Activated CD8-positive, alpha-beta T cell treated with anti-CD3 and anti-CD28 coated beads for 36 hours (primary cell): ENCODE measurements at places on chromosomes 5 and 9. TPM values are rescaled to one million over a fixed set of nuclear protein-coding genes. Genes with fewer than 3 reads are reported as not detected.

LTC4S gene
- total RNA-seq: not detected

SPARC gene
- total RNA-seq: not detected

ANKRD34B gene
- total RNA-seq: not detected

SLC45A2 gene
- total RNA-seq: not detected

ARID3C gene
- total RNA-seq: 0.32 TPM

- DNase-seq: no peak
- H3K36me3 ChIP-seq: no peaks in the 10 kb centered on the region
- no peak overlapping the region for H3K27ac ChIP-seq
- peaks cover 2% of the 10 kb centered on the region for H3K27me3 ChIP-seq
- H3K4me1 ChIP-seq: no peaks in the 10 kb centered on the region
These were observed 6.6 kb downstream of the RXRA start for GRCh38 chr9:134332841-134333233.

DNA sequence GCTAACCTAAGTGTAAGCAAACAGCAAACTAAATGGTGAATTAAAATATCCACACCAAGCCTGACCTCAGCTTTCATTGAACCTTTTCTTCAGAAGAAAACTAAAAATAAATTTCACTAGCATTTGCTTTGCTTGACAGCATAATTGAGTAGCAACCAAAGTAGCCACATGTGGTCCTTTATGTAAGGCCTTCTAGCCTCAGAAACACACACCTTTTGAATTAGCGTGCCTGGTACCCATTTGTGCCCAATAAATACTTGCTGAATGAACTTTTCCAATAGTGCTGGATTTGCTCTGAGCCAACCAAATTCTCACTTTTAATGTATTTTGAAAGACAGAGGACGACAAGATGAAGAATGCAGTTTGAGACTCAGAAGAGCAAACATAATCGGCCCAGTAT, 2.1 kb upstream of the NIPBL start:
- peaks cover 35% of the 10 kb centered on the region for H3K4me1 ChIP-seq
- H3K27me3 ChIP-seq: no peaks in the 10 kb centered on the region
- peak overlapping the region; percentile 90 for H3K4me3 ChIP-seq
- peaks cover 21% of the 10 kb centered on the region for H3K36me3 ChIP-seq
- peak overlapping the region; percentile 89 for H3K27ac ChIP-seq

- H3K27ac ChIP-seq: no peak overlapping the region
- H3K36me3 ChIP-seq: no peaks in the 10 kb centered on the region
- H3K4me3 ChIP-seq: no peak overlapping the region
- no peaks in the 10 kb centered on the region for H3K4me1 ChIP-seq
- no peaks in the 10 kb centered on the region for H3K27me3 ChIP-seq
- no peak for DNase-seq
These were observed 273.2 kb upstream of the CDH9 start for GRCh38 chr5:27311544-27311943.

- H3K4me1 ChIP-seq: no peaks in the 10 kb centered on the region
- H3K27ac ChIP-seq: no peak overlapping the region
- H3K36me3 ChIP-seq: no peaks in the 10 kb centered on the region
These were observed 109.7 kb downstream of the KCNN2 start for GRCh38 chr5:114471529-114471928.

GRCh38 chr5:17713301-17713700, 79.0 kb downstream of the TAF11L14 start:
- H3K27me3 ChIP-seq: no peaks in the 10 kb centered on the region
- H3K4me1 ChIP-seq: no peaks in the 10 kb centered on the region
- DNase-seq: no peak

DNA sequence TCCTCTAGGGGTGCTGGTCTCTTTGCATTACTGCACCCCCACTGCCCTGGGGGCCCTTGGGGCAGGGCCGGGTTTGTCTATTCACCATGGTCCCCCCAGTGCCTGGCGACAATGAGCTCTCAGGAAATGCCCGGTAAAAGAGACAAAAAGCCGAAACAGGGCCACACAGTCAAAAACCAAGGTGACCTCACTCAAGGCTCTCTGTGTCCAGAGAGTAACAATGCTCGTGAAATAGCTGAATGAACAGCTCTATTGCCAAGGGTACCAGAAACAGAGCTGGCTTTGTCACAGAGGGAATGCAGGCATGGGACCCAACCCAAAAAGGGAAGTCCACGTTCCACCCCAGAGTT, 16.0 kb downstream of the SH3PXD2B start:
- H3K27ac ChIP-seq: no peak overlapping the region
- no peak for DNase-seq
- H3K4me3 ChIP-seq: no peak overlapping the region
- peaks cover 9% of the 10 kb centered on the region for H3K27me3 ChIP-seq
- no peaks in the 10 kb centered on the region for H3K36me3 ChIP-seq

GRCh38 chr5:32628049-32628844, 42.9 kb downstream of the SUB1 start:
- no peaks in the 10 kb centered on the region for H3K36me3 ChIP-seq
- H3K27ac ChIP-seq: no peak overlapping the region
- H3K27me3 ChIP-seq: no peaks in the 10 kb centered on the region
- H3K4me1 ChIP-seq: no peaks in the 10 kb centered on the region

DNA sequence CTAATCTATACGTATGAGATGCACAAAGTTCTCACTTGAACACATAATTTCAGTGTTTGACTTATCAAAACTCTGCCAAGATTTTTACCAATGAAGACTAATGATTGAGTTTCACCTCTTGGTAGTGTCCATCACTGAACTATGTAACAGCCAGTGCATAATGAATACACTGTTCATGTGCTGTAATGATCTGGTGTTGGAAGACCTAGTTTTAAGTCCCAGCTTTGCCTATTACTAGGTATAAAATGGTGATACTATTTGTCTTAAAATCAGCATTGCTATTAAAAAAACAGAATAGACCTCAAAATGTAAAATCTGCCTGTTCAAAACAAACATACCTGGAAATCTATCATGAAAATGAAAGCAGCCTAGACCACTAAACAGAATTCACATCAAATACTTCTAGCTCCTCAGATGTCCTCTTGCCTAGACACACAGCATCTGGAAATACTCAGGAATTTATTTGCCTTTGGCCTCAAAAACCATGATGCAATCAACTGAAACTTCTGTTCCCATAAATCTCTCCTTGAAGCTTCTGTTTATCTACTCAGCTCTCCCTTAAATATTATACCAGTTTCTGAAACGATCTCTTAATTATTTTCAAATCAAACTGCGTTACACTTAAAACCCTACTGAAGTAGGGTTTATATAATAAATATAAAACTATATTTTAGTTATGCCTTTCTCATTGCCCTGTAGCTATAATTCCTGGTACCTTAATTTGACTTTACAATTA, 38.1 kb downstream of the MRPS27 start:
- peaks cover 41% of the 10 kb centered on the region for H3K36me3 ChIP-seq
- DNase-seq: no peak
- H3K27me3 ChIP-seq: no peaks in the 10 kb centered on the region
- H3K4me3 ChIP-seq: no peak overlapping the region
- peaks cover 1% of the 10 kb centered on the region for H3K4me1 ChIP-seq

DNA sequence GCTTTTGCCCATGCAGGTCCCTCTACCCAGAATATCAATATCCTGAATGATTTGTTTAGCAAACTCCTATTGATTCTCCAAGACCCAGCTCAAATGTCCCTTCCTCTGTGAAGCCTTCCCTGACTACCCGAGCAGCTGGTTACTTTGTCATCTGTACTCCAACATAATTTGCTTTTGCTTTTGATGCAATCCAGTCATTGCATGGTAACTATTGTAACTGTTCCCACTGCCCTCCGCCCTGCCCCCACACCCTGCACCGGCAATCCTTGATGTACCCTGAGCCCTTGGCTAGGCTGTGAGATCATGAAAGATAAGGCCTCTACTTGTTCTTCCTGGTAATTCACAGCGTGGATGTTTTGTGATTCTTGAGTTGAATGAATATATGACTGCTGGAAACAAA, 119.9 kb upstream of the BOD1 start:
- H3K27me3 ChIP-seq: no peaks in the 10 kb centered on the region
- H3K4me3 ChIP-seq: no peak overlapping the region
- no peak overlapping the region for H3K27ac ChIP-seq
- no peaks in the 10 kb centered on the region for H3K4me1 ChIP-seq
- no peaks in the 10 kb centered on the region for H3K36me3 ChIP-seq

DNA sequence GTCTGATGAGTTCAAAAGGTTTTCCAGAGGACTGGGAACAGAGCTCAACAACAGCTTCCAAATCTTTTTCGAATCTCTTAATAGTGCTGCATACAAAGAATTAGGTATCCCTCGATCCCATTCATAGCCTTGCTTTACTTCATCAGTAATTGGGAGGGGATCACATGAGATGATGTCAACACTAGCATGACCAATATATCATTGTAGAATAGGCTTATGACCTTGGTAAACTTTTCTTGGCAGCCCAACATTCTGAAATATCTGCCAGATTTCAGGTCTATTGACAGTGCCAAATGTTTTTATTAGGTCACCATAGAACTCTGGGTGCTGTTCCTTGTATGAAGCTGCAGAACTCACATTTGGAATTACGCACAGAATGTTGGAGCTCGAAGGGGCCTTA, 228.9 kb downstream of the FGF10 start:
- H3K4me3 ChIP-seq: no peak overlapping the region
- H3K27me3 ChIP-seq: no peaks in the 10 kb centered on the region
- H3K27ac ChIP-seq: no peak overlapping the region
- no peak for DNase-seq
- no peaks in the 10 kb centered on the region for H3K4me1 ChIP-seq

- peaks cover 6% of the 10 kb centered on the region for H3K27me3 ChIP-seq
- H3K27ac ChIP-seq: peak overlapping the region; percentile 57
These were observed 154.0 kb downstream of the RGS3 start for GRCh38 chr9:113617550-113617949.

GRCh38 chr5:52738095-52738506, 49.6 kb upstream of the ITGA1 start:
- H3K27ac ChIP-seq: peak overlapping the region; percentile 77
- H3K4me1 ChIP-seq: peaks cover 36% of the 10 kb centered on the region
- H3K4me3 ChIP-seq: no peak overlapping the region
- peaks cover 2% of the 10 kb centered on the region for H3K36me3 ChIP-seq
- H3K27me3 ChIP-seq: no peaks in the 10 kb centered on the region
- DNase-seq: peak; percentile 18

DNA sequence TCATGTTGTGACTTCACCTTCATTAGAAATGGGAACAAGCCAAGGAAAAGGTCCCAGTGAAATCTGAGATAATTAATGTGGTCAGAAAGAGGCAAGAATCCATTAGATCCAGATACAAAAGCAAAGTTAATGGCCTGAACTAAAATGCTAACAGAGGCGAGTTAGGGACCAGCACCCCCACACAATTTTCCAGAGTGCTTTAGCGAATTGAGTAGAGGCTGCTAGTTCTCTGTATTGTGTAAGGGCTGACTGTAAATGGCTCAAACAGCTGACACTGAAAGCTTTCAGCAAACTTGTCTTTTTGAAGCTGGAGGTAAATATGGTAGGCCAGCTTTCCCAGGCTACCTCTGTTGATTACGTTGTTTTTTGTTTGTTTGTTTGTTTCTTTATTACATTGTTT, 75.5 kb downstream of the CSNK1A1 start:
- no peaks in the 10 kb centered on the region for H3K4me1 ChIP-seq
- H3K36me3 ChIP-seq: no peaks in the 10 kb centered on the region
- no peak overlapping the region for H3K27ac ChIP-seq
- H3K27me3 ChIP-seq: no peaks in the 10 kb centered on the region

GRCh38 chr9:99055384-99055783, 49.5 kb upstream of the TGFBR1 start:
- H3K27ac ChIP-seq: no peak overlapping the region
- H3K4me3 ChIP-seq: no peak overlapping the region
- no peaks in the 10 kb centered on the region for H3K36me3 ChIP-seq
- peaks cover 63% of the 10 kb centered on the region for H3K4me1 ChIP-seq
- no peak for DNase-seq
- H3K27me3 ChIP-seq: peaks cover 3% of the 10 kb centered on the region

DNA sequence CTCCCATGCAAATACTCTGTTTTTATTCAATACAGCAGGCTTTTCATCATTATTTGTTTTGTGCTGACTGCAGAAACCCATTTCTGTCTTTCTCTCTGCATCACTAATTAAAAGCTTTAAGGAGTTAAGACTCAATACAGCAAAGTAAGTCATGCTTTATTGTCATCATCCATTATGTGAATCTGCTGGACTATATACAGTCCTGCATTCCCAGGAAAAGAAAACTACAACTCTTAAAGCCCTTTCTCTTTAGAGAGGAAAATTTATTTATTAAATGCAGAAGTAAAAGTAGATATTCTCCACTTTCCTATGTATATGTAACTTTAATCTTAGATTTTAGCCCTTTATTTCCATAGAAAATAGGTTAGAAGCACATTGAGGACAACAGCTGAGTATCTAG, 706.6 kb upstream of the RGMB start:
- no peak overlapping the region for H3K27ac ChIP-seq
- no peak for DNase-seq
- no peaks in the 10 kb centered on the region for H3K27me3 ChIP-seq
- no peak overlapping the region for H3K4me3 ChIP-seq

- H3K36me3 ChIP-seq: peaks cover 5% of the 10 kb centered on the region
- DNase-seq: no peak
- H3K4me3 ChIP-seq: no peak overlapping the region
- peaks cover 21% of the 10 kb centered on the region for H3K4me1 ChIP-seq
- H3K27me3 ChIP-seq: peaks cover 6% of the 10 kb centered on the region
These were observed 12.9 kb upstream of the RFESD start for GRCh38 chr5:95633671-95634070.

DNA sequence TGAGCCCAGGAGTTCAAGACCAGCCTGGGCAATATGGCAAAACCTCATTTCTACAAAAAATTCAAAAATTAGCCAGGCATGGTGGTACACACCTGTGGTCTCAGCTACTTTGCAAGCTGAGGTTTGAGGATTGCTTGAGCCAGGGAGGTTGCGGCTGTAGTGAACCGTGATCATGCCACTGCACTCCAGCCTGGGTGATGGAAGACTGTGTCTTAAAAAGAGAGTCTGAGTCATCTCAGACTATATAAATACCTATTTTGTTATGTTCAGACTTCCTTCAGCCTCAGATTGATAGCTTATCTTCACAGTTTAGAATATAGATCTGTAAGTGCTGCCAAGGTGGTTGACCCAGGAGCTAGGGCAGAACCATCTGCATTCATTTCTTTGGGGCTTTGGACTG, 1.6 kb upstream of the PAIP2 start:
- no peak for DNase-seq
- H3K27me3 ChIP-seq: no peaks in the 10 kb centered on the region
- peaks cover 43% of the 10 kb centered on the region for H3K4me1 ChIP-seq
- no peak overlapping the region for H3K27ac ChIP-seq

GRCh38 chr9:106704056-106704615, 158.8 kb upstream of the ZNF462 start:
- DNase-seq: no peak
- H3K27me3 ChIP-seq: no peaks in the 10 kb centered on the region
- H3K4me1 ChIP-seq: no peaks in the 10 kb centered on the region
- H3K27ac ChIP-seq: no peak overlapping the region

DNA sequence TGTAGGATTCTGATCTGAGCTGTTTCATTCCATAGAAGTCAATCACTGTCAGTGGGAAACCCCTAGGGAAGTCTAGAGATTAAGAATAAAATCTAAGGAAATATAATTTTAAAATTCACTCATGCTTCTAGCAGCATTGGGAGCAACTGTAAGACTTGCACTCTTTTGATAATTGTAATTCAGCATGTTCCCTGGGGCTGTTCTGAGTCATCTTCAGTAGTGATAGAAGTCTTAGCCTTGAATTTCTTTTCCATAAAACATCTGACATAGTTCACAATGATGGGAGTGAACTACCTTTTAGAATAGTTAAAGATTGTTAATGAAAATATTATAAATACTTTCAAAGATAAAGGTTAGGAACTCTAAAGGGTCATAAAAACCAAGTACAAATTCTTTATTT, 935.8 kb downstream of the DTWD2 start:
- no peaks in the 10 kb centered on the region for H3K27me3 ChIP-seq
- no peak overlapping the region for H3K27ac ChIP-seq
- no peaks in the 10 kb centered on the region for H3K36me3 ChIP-seq
- H3K4me1 ChIP-seq: no peaks in the 10 kb centered on the region
- no peak for DNase-seq
- H3K4me3 ChIP-seq: no peak overlapping the region
